Jurkat, Clone E6-1 (cell line): ENCODE measurements at places on chromosomes 3 and 15.
A peak's percentile ranks its signal among the peaks of the same experiment; 100 is the strongest.

GRCh38 chr15:38954090-38954489, 389.5 kb upstream of the RASGRP1 start:
- DNase-seq: no peak

DNA sequence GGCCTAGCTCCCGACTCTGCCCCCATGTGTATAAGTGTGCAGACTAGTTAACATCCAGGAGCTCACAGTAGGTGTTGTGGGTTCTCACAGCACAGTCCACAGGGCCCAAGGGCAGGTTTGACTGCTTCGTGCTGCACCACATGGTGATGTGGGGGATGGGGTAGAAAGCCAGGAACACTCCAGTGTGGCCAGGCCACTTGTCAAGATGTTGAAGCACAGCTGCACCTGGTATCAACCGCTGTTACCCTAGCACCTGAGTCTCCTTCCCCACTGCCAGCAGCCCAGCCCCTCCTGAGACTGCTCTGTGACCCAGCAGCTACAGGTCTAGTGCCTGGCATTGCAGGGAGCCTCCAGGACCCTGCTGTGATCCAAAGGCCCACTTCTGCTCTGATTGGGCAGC, 53.4 kb downstream of the CHDH start:
- DNase-seq: no peak

DNA sequence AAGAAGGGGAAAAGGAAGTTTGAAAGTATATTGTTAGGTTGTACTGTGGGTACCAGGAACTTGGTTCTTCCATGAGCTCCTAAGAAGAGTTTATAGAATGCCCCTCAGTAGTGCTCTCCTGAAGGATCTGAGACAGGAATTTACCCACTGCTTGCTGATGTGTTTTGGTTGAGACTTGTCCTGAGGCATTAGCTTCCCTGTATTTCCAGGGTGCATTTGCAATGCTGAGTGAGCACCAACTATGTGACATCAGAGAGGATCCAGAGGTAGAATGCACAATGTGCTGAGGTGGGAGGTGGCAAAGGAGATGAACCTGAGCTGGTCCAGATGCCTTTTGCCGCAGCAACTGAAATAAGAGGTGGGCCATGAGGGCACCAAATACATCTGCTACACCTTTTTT, 64.3 kb upstream of the LRRC3B start:
- DNase-seq: no peak

- DNase-seq: no peak
Measured at GRCh38 chr15:89026167-89026566, 62.1 kb upstream of the ABHD2 start.

- DNase-seq: no peak
Measured at GRCh38 chr3:74329096-74329495, 285.4 kb downstream of the CNTN3 start.

DNA sequence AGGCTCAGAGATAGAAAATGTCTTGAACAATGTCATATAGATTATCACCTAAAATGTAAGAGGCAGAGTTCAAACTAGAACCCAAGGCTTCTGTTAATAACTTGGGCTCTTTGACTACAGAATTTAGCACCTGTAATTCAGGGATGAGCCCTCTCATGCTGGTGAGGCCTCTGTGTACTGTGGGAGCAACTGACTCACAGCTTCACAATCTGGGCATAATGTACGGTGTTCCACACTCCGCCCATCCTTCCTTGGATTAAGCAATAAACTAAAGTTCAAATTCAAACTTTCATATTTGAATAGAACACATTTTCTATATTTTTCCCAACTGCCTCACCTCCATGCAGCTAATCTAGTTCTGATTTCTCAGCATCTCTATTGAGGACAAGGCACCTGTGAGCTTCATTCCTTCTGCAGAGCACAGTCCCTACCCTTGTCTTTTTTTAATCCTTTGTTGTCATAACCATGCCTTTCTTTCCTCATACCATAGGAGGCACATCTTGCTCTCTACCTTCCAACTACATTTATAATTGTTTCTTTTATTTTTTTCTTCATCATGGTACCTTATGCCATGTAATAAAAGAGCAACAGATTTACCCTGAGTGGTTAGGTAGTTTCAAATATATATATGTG, 392.1 kb downstream of the NLGN1 start:
- DNase-seq: no peak

DNA sequence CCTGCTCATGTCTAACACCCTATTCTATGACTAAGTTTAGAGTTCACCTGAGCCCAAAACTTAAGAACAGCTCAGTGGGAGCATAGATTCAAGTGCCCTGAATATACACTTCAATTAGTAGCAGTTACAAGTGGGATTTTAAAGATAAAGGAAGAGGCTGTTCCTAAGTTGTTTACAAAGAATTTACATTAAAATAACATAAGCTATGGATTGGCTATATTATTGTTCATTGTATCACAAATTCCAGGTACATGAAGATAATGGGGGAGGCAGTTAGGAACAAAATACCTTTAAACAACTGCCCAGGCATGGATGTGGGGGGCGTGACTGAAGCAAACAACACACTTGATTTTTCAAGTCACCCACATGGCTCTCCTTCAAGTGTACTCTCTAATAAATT, 52.7 kb downstream of the ROPN1B start:
- DNase-seq: no peak

GRCh38 chr3:126956361-126956760, 26.6 kb upstream of the PLXNA1 start:
- no peak for DNase-seq

- no peak for DNase-seq
Measured at GRCh38 chr15:57589281-57589680, 2.4 kb upstream of the MYZAP start.

GRCh38 chr15:70385711-70386110, 288.0 kb upstream of the TLE3 start:
- no peak for DNase-seq

- no peak for DNase-seq
Measured at GRCh38 chr15:94270570-94270969, 39.2 kb downstream of the MCTP2 start.

DNA sequence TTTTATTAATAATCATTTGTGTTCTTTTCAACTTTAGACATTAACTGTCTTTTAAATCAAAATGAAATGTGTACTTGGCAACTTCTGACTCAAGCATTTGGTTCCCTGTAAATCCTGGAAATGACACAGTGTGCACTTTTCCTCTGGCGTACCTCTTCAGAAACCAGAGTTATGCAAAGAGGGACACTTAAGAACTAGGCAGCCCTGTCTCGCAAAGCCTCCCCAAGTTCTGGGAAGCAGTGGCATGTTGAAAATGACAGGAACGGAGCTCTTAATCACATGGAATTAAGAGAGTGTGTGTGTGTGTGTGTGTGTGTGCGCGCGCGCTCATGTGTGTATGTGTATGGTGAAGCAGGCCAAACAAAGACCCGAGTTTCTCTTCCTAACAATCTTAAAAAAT, 707.4 kb downstream of the MECOM start:
- DNase-seq: no peak

GRCh38 chr3:177133860-177134815, 63.1 kb downstream of the TBL1XR1 start:
- DNase-seq: no peak

- DNase-seq: peak; percentile 59
Measured at GRCh38 chr3:87771337-87772192, 287.2 kb downstream of the CGGBP1 start.

- DNase-seq: no peak
Measured at GRCh38 chr3:45104715-45105711, 41.2 kb downstream of the CDCP1 start.

DNA sequence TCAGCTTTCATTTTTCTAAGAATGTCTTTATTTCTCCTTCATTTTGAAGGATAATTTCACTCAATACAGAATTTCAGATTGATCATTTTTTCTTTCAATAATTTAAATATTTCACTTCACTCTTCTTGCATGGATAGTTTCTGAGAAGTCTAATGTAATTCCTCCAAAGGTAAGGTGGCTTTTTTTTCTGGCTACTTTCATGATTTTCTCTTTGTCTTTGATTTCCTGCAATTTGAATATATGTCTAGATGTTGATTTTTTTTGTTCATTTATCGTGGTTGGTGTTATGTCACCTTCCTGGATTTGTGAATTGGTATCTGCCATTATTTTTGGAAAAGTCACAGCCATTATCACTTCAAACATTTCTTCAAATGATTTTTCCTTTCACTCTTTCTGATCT, 14.6 kb upstream of the MCF2L2 start:
- DNase-seq: no peak

- DNase-seq: no peak
Measured at GRCh38 chr3:42013691-42014457, 52.0 kb upstream of the ULK4 start.

- no peak for DNase-seq
Measured at GRCh38 chr3:159451067-159451466, 537.6 kb upstream of the IL12A start.

GRCh38 chr3:194876403-194877095, 190.9 kb downstream of the FAM43A start:
- DNase-seq: no peak

DNA sequence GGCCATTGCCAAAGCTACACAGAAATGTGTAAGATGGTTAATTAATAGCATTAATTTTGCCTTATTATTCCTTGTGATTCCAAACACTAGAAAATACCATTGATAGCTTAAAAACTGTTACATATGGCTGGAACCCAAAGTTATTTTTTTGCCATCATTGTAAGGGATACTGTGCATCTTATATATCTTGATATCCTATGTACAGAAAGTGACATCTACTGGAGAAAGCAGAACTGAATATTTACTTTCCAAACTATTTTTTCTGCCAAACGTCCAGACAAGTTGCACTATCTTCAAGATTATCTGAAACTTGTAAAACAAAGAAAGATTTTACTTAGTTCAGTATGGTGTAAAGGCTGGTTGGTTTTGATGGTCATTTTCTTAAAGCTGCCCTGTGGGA, 33.3 kb upstream of the MEIS2 start:
- DNase-seq: no peak

- no peak for DNase-seq
Measured at GRCh38 chr3:75220932-75221331, 443.2 kb upstream of the FRG2C start.

GRCh38 chr3:7209098-7209497, 348.2 kb downstream of the GRM7 start:
- DNase-seq: no peak

- no peak for DNase-seq
Measured at GRCh38 chr3:73471986-73472787, 152.6 kb downstream of the PDZRN3 start.

DNA sequence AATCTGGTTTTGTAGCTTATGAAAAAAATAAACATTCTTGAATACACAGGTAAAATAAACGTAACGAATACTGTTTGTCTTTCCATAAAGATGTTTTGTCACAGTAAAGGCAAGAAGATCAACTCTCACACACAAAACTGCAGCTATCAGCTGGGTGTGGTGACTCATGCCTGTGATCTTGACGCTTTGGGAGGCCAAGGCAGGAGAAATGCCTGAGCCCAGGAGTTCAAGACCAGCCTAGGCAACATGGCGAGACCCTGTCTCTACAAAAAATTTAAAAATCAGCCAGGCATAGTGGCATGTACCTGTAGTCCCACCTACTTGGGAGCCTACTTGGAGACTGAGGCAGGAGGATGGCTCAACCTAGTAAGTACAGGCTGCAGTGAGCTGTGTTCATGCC, 39.6 kb downstream of the CBLB start:
- no peak for DNase-seq

- no peak for DNase-seq
Measured at GRCh38 chr3:54733106-54734006, 194.5 kb downstream of the LRTM1 start.

DNA sequence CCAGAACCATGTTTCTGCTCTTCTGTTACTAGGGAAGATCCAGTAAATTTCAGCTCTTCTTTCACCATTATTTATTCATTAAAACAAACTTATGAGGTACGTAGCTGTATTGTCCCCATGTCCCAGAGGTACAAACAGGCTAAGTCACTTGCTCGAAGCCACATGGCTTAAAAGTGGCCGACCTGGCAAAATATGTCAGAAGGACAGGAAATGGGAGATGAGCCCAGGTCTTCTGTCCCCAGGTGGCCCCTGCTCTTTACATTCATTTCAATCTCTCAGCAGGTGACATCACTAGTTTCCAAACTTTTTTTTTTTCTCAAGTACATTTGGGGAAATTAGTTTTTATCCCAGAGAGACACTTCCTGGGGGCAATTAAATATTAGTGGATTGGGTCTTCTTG, 34.1 kb upstream of the LPP start:
- no peak for DNase-seq

- no peak for DNase-seq
Measured at GRCh38 chr15:78930577-78931388, 14.1 kb downstream of the CTSH start.

- DNase-seq: no peak
Measured at GRCh38 chr3:136305879-136306278, 55.7 kb downstream of the PCCB start.

GRCh38 chr3:52792961-52793695, 1.5 kb upstream of the ITIH3 start:
- no peak for DNase-seq

DNA sequence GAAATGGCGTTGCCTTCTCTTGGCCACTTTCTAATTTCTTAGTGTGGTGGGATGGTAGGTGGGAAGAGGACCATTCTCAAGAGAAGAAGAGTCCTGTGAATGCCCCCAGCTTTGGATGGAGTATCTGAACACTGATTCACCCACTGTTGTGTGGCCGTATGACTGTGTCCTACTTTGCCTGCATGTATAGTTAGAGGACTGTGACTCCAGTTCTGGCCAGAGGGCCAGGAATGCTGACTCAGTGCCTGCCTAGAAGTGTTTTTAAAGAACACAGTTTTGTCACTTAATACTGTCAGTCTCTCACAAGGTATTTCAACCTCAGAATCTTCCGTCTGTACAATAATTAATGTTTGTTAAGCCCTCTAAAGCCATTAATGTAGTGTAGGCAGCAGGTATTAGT, 2.1 kb downstream of the SEC61A1 start:
- no peak for DNase-seq
